Left renal pelvis (tissue), 4 donors: ENCODE measurements at places on chromosomes 12 and 14. TPM values are rescaled to one million over a fixed set of nuclear protein-coding genes. Genes with fewer than 3 reads are reported as not detected.

DNA sequence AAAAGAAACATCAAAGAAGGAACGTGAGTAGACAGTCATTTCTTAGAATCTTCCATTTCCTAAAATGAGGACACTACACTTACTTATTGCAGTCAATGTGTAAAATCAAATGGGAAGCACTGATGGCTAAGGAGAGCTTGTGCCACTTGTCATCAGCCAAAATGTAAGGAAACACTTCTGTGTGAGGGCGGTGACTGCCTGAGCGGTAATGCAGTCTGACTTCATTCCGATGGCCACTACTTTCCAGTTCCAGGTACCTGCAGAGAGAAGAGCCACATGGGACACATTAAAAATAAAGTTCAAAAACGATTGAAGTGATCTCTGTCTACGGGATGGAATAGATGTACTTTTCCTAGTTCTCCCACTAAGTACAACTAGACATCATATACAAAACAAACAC is 96.3 kb downstream of the NELL2 start:
- no peak for DNase-seq

GRCh38 chr12:6938353-6939190 is 5.0 kb upstream of the RNU7-1 start:
- no peak for DNase-seq

DNA sequence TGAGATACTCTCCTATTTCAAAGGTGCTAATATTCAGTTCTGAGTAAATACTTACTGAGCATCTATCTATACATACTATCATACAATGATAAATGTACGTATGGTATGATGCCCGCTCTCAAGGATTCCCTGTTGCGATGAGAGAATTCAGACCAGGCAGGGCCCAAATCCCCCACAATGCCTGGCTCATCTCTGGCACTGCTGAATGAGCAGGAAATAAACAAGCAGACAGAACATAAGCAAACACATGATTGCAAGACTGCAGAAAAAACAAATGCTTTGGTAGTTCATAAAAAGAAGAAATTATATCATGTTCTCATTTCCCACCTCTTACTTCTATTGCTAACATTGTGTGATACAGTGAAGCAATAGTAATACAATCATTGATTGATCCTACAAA is 77.2 kb upstream of the DUSP6 start:
- no peak for DNase-seq

The HCAR1 gene
- 7.8 TPM for polyA plus RNA-seq

The ALX1 gene
- 59.2 TPM for polyA plus RNA-seq
